CD4-positive, alpha-beta memory T cell (primary cell): ENCODE measurements at places on chromosomes 5 and 9. TPM values are rescaled to one million over a fixed set of nuclear protein-coding genes. Genes with fewer than 3 reads are reported as not detected.

DNA sequence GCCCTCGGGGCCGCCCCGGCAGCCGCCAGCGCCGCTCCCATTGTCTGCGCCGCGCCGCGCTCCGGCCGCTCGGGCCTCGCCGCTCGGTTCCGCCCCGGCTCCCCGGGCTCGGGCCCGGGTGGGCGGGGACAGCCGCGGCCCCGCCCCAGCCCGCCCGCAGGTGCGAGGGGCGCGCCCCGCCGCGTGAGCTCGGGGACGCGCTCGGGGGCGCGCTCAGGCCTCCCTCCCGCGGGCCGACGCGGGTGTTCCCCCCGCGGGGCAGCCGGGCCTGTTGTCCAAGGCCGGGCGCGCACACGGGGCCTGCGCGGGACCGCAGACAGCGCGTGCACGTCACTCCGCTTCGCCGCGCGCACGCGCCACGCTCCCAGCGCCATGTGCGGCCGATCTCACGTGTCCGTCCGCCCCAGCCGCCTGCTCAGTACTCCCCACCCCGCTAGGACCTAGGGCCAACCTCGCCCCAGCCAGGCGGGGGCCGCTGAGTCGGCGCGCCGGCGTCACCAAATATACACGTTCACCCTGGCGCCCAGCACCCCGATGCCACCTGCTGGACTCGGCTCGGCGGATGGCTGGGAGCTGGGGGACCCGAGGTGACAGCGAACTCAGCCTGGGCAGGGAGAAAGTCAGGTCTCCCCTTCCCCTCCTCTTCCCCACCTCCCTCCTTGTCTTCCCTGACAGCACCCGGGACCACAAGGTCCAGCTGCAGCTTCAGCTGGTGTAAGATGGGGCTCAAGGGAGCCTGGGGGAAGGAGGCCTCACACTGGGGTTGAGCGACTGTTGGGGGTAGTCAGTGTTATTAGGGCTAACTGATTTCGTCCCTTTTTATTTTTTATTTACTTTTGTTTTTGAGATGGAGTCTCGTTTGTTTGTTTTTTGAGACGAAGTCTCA lies 14.3 kb downstream of the GBGT1 start:
- DNase-seq: peak; percentile 82

DNA sequence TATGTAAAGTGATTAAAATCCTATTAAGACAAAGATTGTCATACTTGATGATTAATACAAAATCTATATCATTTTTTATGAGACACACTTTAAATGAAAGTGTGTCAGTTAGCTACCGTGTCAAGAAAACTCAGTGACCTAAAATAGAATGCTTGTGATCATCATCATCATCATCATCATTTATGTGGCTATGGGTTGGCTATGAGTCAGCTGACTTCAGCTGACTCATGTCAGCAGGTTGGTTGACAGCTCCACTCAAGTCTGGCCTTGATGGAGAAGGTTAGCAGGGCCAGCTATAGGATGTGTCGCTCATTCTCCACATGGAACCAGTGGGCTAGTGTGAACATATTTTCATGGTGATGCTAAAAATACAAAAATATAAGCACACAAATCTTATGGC lies 43.8 kb upstream of the ZNF300 start:
- DNase-seq: no peak

- DNase-seq: peak; percentile 33
These were observed 109.7 kb upstream of the RETREG1 start for GRCh38 chr5:16726538-16726946.

- DNase-seq: no peak
These were observed 1.2 kb upstream of the OMD start for GRCh38 chr9:92425474-92425873.

DNA sequence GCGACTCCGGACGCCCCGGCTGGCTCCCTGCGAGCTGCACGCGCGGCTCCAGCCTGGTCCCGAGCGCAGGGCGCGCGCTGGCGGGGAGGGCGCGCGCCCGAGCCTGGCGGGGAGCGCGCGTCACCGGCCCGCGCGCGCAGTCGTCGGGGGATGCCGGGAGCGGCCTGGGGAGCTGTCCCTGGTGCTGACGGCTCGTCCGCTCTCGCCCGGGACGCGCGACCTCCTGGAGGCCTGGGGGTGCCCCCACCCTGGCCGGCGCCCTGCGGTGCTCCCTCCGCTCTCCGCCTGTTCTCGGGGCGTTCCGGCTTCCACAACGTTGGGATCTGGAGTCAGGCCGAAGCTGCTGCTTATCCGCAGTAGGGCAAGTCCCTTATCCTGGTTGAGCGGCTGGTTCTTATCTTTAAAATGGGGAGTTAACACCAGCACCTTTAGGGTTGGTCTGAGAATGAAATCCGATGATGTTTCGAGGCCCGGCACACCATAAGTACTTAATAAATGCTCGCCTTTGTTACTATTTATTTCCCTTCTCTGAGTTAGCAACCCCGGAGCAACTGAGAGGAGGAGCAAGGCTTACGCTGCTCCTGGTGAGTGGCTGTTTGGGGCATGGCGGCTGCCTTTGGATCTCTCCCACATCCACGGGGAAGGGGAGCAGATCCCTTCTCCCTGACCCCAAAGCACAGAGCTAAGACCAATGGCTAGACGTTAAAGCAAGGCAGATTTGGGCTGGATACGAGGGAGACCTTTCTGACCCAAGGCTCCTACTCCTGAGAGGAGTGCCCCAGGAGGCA lies at the start of gene FAM163B:
Gene FAM163B (minus strand): TSS at position 79 of the 788 bp plus-strand sequence. CDS start 29,166 bp downstream, outside the sequence.
- DNase-seq: peak; percentile 20

GRCh38 chr9:135273008-135273407 lies 185.5 kb downstream of the OLFM1 start:
- DNase-seq: no peak

GRCh38 chr5:53963958-53964357 lies 346.4 kb downstream of the ARL15 start:
- DNase-seq: no peak

SEMA6A gene
- total RNA-seq: not detected

MED27 gene
- total RNA-seq: 15.8 TPM
